Aorta (tissue), 5 donors: ENCODE measurements at places on chromosomes 1 and 21.
A peak's percentile ranks its signal among the peaks of the same experiment; 100 is the strongest.

DNA sequence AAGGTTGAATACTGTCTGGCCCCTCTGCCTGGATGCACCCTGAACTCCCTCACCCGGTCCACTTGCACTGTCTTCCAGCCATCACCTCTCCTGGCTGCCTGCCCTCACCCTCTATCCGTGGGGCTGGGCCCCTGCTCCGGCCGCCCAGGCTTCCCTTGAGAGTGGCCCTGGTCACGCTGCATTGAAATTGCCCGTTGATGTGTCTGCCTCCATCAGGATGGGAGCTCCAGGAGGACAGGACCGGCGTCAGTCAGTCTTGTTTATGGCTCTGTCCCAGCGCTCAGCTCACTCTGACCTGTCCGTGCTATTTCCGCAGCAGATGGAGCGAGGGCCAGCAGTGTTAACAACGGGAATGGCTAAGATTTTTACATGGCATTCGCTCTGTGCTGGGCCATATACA, 34.9 kb downstream of the FOXO6 start:
- H3K4me3 ChIP-seq = no peak overlapping the region
- H3K36me3 ChIP-seq = no peaks in the 10 kb centered on the region
- no peaks in the 10 kb centered on the region for H3K4me1 ChIP-seq
- H3K27me3 ChIP-seq = no peaks in the 10 kb centered on the region
- no peak overlapping the region for H3K27ac ChIP-seq
- no peak for DNase-seq

GRCh38 chr1:39572379-39573096, 4.1 kb downstream of the PABPC4 start:
- H3K4me3 ChIP-seq = no peak overlapping the region
- peaks cover 5% of the 10 kb centered on the region for H3K36me3 ChIP-seq
- H3K27ac ChIP-seq = no peak overlapping the region
- DNase-seq = no peak

DNA sequence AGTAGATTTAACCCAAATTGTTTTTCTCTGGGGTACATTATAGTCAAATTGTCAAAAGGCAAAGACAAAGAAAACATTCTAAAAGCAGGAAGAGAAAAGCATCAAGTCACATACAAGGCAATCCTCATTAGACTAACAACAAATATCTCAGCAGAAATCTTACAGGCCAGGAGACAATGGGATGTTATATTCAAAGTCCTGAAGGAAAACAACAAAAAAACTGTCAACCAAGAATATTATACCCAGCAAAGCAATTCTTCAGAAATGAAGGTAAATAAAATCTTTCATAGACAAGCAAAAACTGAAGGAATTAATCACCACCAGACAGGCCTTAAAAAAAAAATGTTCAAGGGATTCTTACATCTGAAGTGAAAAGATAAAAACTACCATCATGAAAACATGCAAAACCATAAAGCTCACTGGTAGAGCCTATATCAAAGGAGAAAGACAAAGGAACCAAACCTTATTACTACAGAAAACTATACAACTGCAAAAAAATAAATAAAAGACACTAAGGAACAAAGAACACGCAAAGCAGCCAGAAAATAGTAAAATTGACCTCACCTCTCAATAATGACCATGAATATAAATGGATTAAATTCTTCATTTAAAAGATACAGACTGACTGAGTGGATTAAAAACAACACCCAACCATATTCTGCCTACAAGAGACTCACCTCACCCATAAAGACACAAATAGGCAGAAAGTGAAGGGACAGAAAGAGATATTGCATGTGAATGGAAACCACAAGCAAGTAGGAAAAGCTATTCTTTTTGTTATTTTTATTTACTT, 113.8 kb upstream of the ZC3H11B start:
- no peak overlapping the region for H3K4me3 ChIP-seq
- no peaks in the 10 kb centered on the region for H3K4me1 ChIP-seq
- DNase-seq = no peak
- no peak overlapping the region for H3K27ac ChIP-seq
- no peaks in the 10 kb centered on the region for H3K36me3 ChIP-seq

DNA sequence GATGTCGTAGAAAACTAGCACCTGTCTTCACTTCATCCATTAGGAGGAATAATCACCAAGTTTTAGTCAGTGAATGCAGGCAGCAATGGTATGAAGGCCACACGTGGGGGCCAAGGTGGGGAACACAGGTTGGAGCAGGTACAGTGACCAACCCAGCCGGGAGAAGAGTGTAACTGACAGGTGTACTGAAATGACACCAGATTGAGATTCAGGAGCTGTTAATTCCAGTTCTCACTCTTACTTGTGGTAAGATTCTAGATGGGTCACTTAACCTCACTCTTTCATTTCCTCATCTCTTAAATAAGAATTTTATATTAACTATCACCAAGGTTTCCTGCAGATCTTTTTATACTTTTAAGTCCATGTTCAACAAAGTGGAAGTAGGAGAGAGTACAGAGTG, 206.2 kb upstream of the PTBP2 start:
- H3K27me3 ChIP-seq = no peaks in the 10 kb centered on the region
- H3K4me3 ChIP-seq = no peak overlapping the region
- no peak overlapping the region for H3K27ac ChIP-seq

DNA sequence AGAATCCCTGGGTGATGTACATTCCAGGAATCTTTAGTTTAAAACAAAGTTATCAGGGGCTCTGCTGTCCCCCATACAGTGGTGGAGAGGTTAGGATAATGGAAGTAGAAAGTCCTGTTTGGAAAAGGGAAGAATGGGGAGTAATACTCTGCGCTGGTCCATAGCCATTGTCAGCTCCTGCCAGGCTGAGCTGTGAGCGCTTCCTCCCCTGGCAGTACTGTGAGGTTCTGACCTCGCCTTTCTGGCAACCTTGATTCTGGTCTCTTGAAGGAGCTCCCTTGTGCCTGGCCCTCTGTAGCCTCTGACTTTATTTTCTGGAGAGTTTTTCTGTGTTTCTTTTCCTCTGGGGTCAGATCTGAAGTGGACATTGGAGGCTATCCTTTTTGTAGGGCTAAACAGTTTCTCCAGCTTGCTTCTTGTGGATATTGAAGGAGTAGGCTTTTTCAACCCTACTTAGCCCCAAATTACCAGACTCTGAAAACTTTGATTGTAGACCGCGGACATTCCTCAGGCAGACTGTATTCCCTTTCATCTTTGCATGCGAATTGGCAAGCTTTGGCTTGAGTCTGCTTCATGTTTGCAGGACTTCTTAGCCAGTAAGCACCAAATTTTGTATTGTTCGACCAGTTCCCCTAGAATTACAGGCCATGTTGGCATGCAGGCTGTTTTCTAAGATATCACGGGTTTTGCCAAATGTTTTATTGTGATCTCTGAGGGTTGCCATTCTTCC, 13.8 kb downstream of the UBE4B start:
- peak overlapping the region; percentile 53 for H3K27ac ChIP-seq
- no peaks in the 10 kb centered on the region for H3K36me3 ChIP-seq
- no peak overlapping the region for H3K4me3 ChIP-seq
- H3K4me1 ChIP-seq = peaks cover 12% of the 10 kb centered on the region
- peak; percentile 54 for DNase-seq
- H3K27me3 ChIP-seq = no peaks in the 10 kb centered on the region
